GOT3 (cell line): ENCODE measurements at places on chromosomes 2 and 18.

DNA sequence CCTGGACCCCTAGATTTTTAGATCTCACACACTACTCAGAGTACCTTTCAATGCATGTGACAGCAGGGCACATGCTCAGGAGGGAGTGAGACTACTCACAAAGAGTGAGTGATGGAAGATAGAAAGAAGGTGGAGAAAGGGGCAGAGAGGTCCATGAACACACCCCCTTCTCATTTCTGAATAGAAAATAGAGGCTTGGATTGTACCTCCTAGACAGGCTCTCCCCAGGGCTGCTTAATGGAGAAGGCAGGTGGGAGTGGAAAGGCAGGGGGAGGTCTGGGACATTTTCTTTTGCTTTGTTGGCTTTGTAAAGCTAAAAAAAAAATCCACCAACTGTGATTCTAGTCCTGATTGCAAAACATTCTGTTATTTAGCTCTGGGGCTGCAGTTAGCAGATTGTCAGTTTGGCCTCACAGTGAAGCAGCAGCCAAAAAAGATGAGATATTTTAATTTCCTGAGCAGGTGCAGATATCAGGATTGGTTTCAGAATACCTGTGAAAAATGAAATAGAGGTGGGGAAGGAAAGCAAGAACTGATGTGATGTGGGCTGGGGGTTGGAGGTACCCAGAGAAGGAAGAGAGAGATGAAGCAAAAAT, 119.3 kb upstream of the GYPC start:
- no peak for DNase-seq

GRCh38 chr2:166805753-166806152, 82.5 kb upstream of the XIRP2 start:
- DNase-seq, result no peak

- DNase-seq, result no peak
These were observed 523.4 kb upstream of the FANCL start for GRCh38 chr2:58764338-58765104.

DNA sequence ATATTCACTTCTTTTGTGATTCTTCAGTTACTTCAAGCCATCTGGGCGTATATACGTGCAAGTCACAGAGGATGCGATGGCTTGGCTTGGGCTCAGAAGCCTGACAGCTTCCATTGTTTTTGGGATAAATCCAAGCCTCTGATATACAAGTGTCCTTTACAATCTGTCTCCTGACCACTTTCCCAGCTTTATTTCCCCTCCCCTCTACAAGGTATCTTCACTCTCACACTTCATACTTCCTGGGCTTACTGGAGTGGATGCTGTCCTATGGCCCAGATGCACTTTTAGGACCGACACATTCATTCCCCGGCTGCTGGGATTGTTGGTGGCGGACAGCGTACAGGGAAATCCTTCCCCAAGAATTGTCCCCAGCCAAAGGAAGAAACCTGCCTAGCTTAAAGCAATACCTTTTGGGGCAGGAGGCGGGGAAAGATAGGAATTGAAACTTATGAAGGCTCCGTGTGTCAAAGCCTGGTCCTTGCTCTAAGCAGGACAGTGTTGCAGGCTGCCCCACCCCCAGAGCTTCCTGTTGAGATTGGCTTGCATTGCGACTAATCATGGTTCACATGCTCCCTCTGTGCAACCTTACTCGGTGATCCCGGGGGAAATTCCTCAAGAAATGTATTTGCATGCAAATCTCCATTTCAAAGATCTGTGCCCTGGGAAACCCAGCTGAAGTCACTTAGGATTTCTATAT, 802.9 kb upstream of the ID2 start:
- DNase-seq, result no peak

- no peak for DNase-seq
These were observed 122.6 kb downstream of the METTL4 start for GRCh38 chr18:2448565-2449151.

GRCh38 chr2:48169141-48169592, 262.9 kb upstream of the FBXO11 start:
- DNase-seq, result no peak

DNA sequence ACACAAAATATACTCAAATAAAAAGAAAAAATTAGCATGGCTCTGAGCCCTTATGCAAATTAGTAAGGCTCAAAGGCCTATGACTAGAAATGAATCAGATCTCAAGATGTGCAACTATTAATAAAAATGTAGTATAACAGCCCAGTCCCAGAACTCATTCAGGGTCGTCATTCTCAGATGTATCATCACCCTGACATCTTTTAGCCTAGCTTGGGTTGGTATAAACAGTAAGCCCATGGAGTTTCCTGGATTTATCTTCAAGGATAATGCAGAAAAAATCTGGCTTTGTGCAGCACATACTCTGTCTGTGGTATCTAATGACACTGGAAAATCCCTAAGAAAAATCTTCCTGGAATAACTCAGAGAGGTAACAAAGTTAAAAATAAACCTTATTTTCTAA, 239.3 kb downstream of the ZNF385B start:
- no peak for DNase-seq

GRCh38 chr2:232120911-232121310, 159.4 kb downstream of the DIS3L2 start:
- no peak for DNase-seq

GRCh38 chr2:240786871-240787311, 33.1 kb downstream of the KIF1A start:
- no peak for DNase-seq

- no peak for DNase-seq
These were observed 368.9 kb downstream of the RNF144A start for GRCh38 chr2:7286120-7286519.
